ENCODE measurements at places on chromosomes 4 and X. TPM values are rescaled to one million over a fixed set of nuclear protein-coding genes. Genes with fewer than 3 reads are reported as not detected.

DNA sequence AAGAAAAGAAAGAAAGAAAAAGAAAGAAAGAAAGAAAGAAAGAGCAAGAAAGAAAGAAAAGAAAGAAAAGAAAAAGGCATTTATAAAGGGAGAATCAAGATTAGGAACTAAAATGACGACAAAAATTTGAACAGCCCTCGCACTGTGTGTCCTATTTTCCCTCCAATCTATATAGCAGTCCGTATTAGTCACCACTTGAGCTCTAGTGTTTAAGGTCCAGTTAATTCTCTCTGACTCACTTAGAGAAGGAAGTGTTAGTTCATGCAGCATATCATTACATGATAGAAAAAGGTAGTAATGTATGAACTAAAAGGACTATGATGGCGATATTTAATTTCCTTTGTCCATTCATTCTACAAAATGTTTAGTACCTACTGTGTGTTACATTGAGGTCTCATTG lies 122.7 kb downstream of the CBLL2 start:
- no peak for DNase-seq

FATE1 gene
- total RNA-seq = not detected

RIBC1 gene
- 2.1 TPM for total RNA-seq

DNA sequence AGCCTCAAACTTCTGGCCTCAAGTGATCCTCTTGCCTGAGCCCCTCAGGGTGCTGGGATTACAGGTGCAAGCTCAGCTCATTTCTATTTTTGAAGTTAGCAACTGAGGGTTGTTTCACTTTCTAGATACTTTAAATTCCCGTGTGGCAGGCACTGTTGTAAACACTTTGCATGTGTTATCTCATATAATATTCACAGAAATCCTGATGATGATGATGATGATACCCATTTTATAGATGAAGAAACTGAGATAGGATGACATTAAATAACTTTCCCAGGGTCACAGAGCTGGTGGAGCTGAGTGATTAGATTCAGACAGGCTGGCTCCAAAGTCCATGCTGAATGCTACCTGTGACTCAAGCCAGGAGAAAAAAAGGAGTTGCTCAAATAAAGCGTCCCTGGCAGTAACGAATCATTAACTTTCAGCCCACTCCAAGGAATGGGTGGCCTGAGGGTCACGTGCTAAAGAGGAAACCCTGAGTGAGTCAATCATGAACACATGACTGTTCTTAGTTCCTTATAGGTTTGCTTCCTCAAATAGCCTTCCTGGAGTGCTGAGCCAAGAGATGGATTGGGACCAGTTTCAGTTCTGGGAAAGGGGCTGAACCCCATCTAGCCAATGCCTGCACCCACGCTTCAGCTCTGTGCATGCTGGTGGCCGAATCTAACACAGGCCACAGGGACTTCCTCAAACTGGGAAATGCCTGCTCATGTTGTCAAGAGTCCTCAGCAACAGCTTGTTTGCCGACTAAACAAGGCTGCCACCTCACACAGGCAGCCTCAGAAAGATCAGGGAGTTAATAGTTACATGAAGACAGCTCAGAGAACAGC lies 52.8 kb downstream of the RBM47 start:
- no peak for DNase-seq

DNA sequence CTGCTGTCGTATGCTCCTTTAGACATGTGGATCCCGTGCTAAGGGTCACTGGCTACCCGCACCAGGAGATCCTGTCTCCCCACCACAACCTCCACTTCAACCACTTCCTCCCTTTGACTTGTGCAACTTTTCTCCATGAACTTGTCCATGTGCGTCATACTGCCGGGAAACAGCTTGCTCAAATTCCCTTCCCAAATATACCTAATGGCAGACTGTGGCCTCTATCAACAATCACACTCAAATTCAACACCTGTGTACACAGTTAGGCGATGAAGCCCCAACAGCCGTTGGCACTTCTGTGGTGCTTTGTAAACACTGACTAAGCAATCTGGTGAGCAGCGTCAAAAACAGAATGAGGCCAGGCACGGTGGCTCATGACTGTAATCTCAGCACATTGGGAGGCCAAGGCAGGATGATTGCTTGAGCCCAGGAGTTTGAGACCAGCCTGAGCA lies 49.5 kb downstream of the CD99L2 start:
- DNase-seq = no peak

ARR3 gene
- not detected for total RNA-seq

SRPK3 gene
- not detected for total RNA-seq

GRCh38 chrX:129566073-129566472 lies 26.0 kb downstream of the OCRL start:
- no peak for DNase-seq

LDB2 gene
- total RNA-seq = 0.15 TPM
